ENCODE measurements at places on chromosomes 2 and 18. TPM values are rescaled to one million over a fixed set of nuclear protein-coding genes. Genes with fewer than 3 reads are reported as not detected.

- peak; percentile 80 for DNase-seq
These were observed 2.3 kb downstream of the ZFP36L2 start for GRCh38 chr2:43224131-43224570.

DNA sequence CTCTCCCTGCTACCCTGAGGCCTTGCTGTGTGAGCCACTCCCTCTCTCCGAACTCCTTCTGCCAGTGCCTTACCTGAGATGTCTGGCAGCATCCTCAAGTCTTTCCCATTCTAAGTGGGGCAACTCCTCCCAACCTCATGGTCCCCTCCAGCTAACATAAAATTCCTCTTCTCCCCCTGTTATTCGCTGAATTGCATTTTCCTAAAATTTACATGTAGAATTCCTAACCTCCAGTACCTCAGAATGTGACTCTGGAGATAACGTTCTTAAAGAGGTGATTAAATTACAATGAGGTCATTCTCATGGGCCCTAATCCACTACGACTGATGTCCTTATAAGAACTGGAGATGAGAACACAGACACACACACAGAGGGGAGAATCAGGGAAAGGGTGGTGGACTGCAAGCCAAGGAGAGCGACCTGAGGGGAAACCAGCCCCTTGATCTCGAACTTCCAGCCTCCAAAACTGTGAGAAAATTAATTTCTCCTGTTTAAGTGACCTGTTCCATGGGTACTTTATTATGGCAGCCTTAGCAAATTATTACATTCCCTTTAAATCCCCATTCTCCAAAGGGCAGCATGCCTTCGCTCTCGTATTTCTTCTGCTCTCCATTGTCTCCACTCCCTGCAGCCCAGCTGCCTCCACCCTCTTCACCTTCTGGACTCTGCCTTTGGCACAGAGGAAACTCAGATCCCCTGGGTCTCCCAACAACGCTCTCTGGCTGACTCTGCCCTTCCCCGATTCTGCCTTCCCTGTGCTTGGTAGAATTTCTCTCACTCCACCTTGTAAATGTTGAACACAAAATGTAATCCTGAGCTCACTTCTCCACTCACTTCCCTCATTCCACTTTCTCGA lies 70.5 kb downstream of the TGIF1 start:
- no peak for DNase-seq

GRCh38 chr18:63787673-63788072 lies 12.5 kb downstream of the SERPINB7 start:
- no peak for DNase-seq

DNA sequence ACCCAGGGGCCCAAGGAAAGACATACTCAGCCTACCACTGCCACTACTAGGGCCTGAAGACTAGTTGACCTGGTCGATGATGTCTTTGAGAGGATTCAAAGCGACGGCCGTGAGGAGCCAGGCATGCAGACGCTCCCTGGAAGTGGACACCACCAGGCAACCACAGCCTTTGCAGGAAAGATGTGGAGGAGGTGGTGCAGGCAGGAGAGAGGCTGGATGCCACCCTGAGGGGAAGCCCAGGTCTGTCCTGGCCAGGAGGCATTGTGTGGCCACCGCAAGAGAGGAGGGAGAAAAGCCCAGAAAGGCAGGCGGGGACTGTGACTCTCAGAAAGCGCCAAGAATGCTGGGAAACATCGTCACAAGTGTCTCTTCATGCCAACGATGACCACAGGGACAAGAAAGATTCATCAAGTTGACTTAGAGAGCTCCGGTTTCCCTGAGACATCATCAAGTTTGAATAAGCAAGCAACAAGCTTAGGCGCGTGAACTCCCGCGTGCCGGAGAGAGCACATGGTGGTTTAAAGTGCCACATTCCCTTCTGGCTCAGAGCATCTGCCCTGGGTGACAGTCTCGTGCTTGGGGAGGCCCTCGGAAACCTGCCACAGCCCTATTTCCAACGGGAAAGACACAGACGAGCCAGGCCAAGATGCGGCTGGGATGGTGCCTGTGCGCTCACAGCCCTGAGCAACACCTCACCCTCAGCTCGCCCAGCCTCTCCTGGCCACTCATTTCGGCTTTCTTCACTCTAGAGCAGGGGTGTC lies 464.5 kb upstream of the SALL3 start:
- no peak for DNase-seq

DNA sequence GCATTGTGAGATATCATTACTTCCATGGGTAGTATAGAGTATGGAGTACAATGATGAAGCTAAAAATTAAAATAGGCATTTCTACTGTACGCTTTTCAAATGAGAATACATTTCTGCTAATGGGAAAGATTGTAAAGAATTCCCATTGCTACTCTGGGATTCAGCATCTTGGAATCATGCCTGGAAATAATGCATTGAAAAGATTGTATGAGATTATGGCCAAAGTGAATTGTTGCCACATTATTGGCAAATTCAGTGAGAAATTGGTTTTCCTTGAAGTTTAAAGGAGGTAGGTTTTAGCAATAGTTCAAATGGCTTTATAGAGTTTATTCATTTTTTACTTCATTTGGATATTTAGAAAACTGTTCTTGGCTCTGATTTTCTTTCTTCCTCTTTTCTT lies 157.9 kb downstream of the GULP1 start:
- DNase-seq: no peak

KIF1A gene
- 0.05 TPM for total RNA-seq

DNA sequence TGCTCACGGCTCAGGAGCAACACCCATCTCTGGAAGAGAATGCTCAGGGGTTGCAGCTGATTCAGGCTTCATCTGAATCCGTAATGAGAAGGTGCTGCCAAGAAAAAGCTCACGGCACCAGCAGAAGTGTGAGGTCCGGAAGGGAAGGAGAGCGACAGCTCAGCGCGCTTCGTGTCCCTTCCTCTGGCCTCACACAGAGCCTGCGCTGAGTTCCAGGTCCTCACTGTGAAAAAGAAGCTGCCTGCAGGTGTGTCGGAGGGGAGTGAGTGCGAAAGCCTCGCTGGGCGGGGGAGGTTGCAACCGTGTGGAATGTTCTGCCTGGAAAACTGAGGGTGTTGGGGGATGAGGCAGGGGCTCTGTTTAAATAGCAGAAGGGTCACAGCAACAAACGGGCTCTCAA lies 76.2 kb upstream of the TWIST2 start:
- DNase-seq: no peak

GRCh38 chr2:88159955-88160415 lies 10.2 kb upstream of the THNSL2 start:
- peak; percentile 73 for DNase-seq

ATP6V1C2 gene
- total RNA-seq: 0.14 TPM

- DNase-seq: no peak
These were observed 43.3 kb upstream of the EDAR start for GRCh38 chr2:109032229-109032820.

DLGAP1 gene
- 0.17 TPM for total RNA-seq

BCL11A gene
- total RNA-seq: under 0.01 TPM

TMEM198 gene
- total RNA-seq: not detected

LAMA3 gene
- 15.9 TPM for total RNA-seq

DNA sequence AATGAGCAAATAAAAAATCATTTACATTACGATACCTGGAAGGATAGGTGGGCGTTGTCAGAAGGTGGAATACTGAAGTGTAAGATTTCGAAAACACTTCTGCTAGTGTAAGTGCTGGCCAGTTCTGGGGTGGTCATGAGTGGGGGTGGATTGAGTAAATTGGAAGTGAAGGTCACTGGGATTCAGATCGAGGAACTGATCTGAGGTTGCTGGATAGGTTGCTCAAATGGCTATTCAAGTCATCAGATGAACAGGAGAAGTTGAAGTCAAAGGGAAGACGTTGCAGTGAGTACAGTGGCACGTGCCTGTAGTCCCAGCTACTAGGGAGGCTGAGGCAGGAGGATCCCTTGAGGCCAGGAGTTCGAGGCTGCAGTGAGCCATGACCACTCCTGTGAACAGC lies 95.7 kb downstream of the MALT1 start:
- DNase-seq: no peak

GRCh38 chr18:76985156-76985950 lies 147.2 kb downstream of the MBP start:
- no peak for DNase-seq

DNA sequence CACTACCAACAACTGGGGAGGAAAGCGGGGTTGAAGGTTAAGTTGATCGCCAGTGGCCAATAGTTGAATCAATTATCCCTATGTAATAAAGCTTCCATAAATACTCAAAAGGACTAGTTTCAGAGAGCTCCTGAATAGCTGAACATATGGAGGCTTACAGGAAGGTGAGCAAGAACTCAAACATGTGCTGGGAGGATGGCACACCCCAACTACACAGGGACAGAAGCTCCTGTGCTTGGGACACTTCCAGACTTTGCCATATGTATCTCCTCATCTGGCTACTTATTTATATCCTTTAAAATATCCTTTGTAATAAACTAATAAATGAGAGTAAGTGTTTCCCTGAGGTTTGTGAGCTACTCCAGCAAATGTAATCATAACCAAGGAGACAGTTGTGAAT lies 115.7 kb downstream of the HNMT start:
- DNase-seq: no peak

DNA sequence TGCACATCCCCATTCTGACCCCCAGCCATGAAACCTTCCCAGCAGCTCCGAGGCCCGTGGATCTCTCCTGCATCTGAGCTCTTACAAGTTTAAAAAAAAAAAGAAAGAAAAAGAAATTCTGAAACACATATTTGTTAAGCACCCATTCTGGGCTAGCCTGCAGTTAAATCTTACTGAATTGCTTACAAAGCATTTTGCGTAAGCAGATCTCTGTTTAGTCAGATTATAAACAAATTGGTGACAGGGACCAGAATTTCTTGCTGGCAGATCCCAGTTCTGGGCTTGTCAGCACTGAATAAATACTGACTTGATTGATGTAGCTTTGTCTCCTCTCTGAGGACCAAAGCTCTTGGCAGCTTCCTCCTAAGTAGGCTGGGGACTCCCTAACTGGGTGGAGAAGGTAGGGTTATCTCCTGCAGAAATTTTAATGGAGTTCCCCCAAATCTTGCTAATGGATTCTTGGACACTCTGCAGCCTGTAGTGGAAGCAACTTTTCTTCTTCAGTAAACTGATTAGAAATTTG lies 160.9 kb downstream of the MIB1 start:
- DNase-seq: no peak

ARL5A gene
- 134 TPM for total RNA-seq

DNA sequence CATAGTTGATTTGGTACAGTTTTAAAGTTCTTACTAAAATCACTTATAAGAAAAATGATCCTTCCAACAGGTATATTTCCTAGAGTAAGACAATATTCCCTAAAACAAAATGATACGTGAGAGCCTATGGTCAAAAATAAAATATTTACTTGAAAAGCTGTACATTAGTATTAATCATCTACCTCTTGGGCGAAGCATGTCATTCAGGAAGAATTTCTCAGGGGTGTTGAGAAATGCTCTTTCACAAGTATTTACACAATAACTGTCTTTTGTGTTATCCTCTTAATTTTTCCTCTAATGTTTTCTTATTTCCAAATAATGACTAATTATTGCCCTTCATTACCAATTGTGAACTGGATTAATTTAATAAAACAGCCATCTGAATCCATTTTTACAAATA lies 466.3 kb downstream of the SATB2 start:
- DNase-seq: no peak

- no peak for DNase-seq
These were observed 10.5 kb upstream of the B3GNT7 start for GRCh38 chr2:231384970-231385369.

DNA sequence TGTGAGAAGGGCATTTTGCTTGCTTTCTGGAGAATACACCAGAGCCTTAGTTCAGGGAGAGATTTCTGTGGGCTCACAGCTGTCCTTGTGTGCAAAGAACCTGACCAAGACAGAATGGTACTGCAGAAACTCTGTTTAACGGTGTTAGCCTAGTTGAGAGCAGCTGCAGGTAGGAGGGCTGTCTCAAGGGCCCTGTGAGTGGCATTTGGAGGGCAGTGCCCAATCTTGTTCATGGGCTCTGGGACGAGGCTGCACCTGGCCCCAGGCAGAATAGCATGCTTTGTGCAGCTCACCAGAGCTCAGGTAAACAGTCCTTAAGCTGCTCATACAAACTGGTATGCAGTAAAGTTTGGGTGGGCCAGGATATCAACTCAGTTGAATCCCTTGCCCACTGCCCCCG lies 16.9 kb upstream of the RGPD4 start:
- DNase-seq: no peak

ECEL1 gene
- total RNA-seq: not detected

DNA sequence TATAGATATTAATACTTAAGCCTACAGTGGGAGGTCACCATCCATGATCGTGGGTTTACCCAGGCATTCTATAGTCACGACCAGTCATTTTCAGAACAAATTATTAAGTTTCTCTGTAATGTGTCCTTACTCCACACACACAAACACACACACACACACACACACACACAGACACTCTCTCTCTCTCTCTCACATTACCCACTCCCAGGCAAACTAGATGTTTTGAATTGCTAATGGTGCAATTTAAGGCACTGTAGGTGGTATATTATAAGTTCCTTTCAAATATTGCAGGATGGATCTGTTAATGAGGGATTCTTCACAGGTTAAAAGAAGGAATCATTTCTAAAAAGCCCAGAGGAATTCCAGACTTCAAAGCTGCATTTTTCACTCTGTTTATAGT lies 657.8 kb downstream of the MBD2 start:
- DNase-seq: no peak

GRCh38 chr18:76323891-76324290 lies 171.2 kb downstream of the ZNF516 start:
- no peak for DNase-seq

GRCh38 chr2:20880221-20880771 lies 57.4 kb upstream of the LDAH start:
- DNase-seq: no peak

ST6GAL2 gene
- total RNA-seq: not detected

DNA sequence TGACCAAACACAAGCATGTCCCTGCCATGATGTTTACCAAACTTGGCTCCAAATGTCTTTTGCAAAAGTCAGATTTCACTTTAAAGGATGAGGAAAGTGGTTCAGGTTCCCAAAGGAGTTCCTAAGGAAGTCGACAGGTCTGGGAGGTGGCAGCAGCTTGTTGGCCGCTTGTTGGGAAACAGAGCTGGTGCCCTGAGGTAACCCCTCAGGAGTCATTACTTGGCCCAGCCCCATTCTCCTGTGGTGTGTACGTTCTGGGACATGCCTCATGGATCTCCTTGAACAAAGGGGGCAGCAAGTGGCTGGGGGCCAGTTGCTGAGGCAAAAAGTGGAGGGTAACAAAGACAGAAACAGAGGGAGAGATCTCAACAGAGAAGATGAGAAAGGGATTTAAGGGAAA lies 10.9 kb downstream of the TMBIM1 start:
- DNase-seq: no peak

IL1R2 gene
- 0.28 TPM for total RNA-seq

GRCh38 chr2:219679571-219679970 lies 52.1 kb downstream of the SLC4A3 start:
- DNase-seq: no peak

ZNF804A gene
- 0.05 TPM for total RNA-seq

- DNase-seq: peak; percentile 7
These were observed 33.0 kb upstream of the CCDC195 start for GRCh38 chr2:224749136-224749535.

GRCh38 chr18:74611765-74612164 lies 14.1 kb downstream of the ZNF407 start:
- no peak for DNase-seq

EVX2 gene
- not detected for total RNA-seq
